ENCODE measurements at places on chromosomes 12 and 14. TPM values are rescaled to one million over a fixed set of nuclear protein-coding genes. Genes with fewer than 3 reads are reported as not detected.

The FOXM1 gene
- total RNA-seq: 97.8 TPM

The NANOG gene
- not detected for total RNA-seq

The LARP4 gene
- 42.0 TPM for total RNA-seq

The DNM1L gene
- total RNA-seq: 35.0 TPM

The APOF gene
- not detected for total RNA-seq

The MORN3 gene
- total RNA-seq: 0.27 TPM

The CEBPE gene
- not detected for total RNA-seq

The GALNT6 gene
- 4.0 TPM for total RNA-seq

The POTEM gene
- total RNA-seq: not detected

The GPR132 gene
- 0.43 TPM for total RNA-seq

The LMNTD1 gene
- total RNA-seq: not detected

The CLEC4E gene
- not detected for total RNA-seq

The CHD8 gene
- 39.2 TPM for total RNA-seq

The VPS37B gene
- 32.0 TPM for total RNA-seq

The DAZAP2 gene
- 367 TPM for total RNA-seq

The OR6C2 gene
- not detected for total RNA-seq

The DEPDC4 gene
- total RNA-seq: 1.4 TPM

The CD163L1 gene
- total RNA-seq: 0.53 TPM

The KLHL42 gene
- total RNA-seq: 13.0 TPM

The SLC6A15 gene
- 1.9 TPM for total RNA-seq

The SSTR1 gene
- not detected for total RNA-seq

The FZD10 gene
- not detected for total RNA-seq

The GSG1 gene
- total RNA-seq: 0.27 TPM

The NRDE2 gene
- total RNA-seq: 8.6 TPM

The KRT74 gene
- not detected for total RNA-seq

The PLCZ1 gene
- total RNA-seq: not detected

The SERPINA9 gene
- total RNA-seq: not detected

The ANO4 gene
- total RNA-seq: 0.11 TPM

The CLEC14A gene
- total RNA-seq: not detected

The BCL11B gene
- 0.24 TPM for total RNA-seq

The DPF3 gene
- total RNA-seq: 0.23 TPM

The TAS2R13 gene
- not detected for total RNA-seq

The UBE3B gene
- 12.1 TPM for total RNA-seq

The KIF21A gene
- total RNA-seq: 20.1 TPM

The JPH4 gene
- not detected for total RNA-seq

The NXPH4 gene
- 6.8 TPM for total RNA-seq
